Naive thymus-derived CD8-positive, alpha-beta T cell (primary cell): ENCODE measurements at places on chromosomes 3 and 15.

- DNase-seq: no peak
- H3K36me3 ChIP-seq: no peaks in the 10 kb centered on the region
- H3K4me1 ChIP-seq: no peaks in the 10 kb centered on the region
- H3K4me3 ChIP-seq: no peak overlapping the region
- H3K27me3 ChIP-seq: peaks cover 9% of the 10 kb centered on the region
These were observed 326.3 kb upstream of the NR2E3 start for GRCh38 chr15:71484080-71484479.

GRCh38 chr15:80343554-80343992, 60.6 kb upstream of the ARNT2 start:
- peaks cover 31% of the 10 kb centered on the region for H3K27me3 ChIP-seq
- H3K27ac ChIP-seq: no peak overlapping the region
- H3K4me1 ChIP-seq: no peaks in the 10 kb centered on the region

DNA sequence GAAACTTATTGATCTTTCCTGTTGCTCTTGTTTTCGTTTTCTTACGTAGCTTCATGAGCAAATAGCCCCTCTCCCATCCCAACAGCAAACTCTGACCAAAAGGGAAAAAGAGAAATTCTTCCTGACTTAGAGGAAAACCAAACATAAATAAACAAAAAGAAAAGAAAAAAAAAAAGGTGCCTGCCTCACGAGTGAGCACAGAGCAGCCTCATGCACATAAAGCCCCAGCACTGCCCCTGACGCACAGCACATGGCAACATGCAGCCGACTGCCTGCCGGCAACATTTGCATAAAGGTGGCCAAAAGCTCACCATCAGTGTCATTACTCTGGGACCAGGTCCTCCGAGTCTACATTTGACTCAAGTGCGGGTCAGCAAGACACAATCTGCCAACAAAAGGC, 6.4 kb downstream of the POC1A start:
- H3K27ac ChIP-seq: no peak overlapping the region
- H3K36me3 ChIP-seq: no peaks in the 10 kb centered on the region
- peaks cover 13% of the 10 kb centered on the region for H3K4me1 ChIP-seq
- DNase-seq: no peak

DNA sequence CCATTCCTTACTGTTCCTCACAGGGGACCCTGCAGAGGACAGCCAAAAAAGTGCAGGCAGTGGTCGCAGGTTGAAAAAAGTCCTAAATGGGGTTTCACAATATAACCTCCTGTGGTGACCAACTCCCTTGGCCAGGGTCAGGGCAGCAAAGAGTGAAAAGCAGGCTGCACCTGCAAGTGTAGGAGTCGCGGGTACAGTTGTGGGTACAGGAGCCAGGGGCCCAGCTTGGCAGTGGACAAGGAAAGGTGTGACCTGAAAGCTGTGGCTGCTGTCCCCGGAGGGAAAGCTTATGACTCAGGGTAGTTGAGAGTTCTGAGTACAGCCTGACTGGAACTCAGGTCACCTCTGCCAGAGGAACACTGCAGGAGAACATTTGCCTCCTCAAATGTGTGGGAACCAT, 1114.1 kb downstream of the ROBO2 start:
- no peak for DNase-seq
- H3K36me3 ChIP-seq: no peaks in the 10 kb centered on the region
- H3K27ac ChIP-seq: no peak overlapping the region
- H3K27me3 ChIP-seq: no peaks in the 10 kb centered on the region
- H3K4me1 ChIP-seq: no peaks in the 10 kb centered on the region

DNA sequence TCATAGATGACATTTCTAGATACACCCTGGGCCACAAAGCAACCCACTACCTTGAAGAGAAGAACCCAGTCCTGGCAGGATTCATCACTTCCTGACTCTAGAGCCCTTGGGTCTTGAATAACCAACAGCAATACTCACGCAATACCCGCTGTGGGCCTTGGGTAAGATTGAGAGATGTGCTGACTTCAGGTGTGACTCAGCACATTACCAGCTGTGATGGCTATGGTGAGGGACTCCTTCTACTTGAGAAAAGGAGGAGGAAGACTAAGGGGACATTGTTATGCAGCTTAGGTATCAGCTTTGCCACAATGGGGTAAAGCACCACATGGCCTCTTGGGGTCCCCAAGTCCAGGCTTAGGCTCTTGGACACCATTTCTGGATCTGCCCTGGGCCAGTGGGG, 14.9 kb downstream of the C3orf33 start:
- no peak overlapping the region for H3K4me3 ChIP-seq
- DNase-seq: no peak
- peaks cover under 1% of the 10 kb centered on the region for H3K4me1 ChIP-seq
- peaks cover 47% of the 10 kb centered on the region for H3K36me3 ChIP-seq

GRCh38 chr3:136075811-136076210, 110.3 kb downstream of the PPP2R3A start:
- no peak for DNase-seq
- no peaks in the 10 kb centered on the region for H3K36me3 ChIP-seq
- H3K4me1 ChIP-seq: peaks cover 7% of the 10 kb centered on the region
- no peak overlapping the region for H3K4me3 ChIP-seq
- H3K27ac ChIP-seq: no peak overlapping the region
- no peaks in the 10 kb centered on the region for H3K27me3 ChIP-seq
